Cerebellar cortex (tissue), 1 donor: ENCODE measurements at places on chromosomes 1 and 21.

- DNase-seq: no peak
Measured at GRCh38 chr21:39601187-39601928, 11.4 kb upstream of the B3GALT5 start.

- no peak for DNase-seq
Measured at GRCh38 chr1:84255582-84255981, 45.9 kb upstream of the SAMD13 start.

DNA sequence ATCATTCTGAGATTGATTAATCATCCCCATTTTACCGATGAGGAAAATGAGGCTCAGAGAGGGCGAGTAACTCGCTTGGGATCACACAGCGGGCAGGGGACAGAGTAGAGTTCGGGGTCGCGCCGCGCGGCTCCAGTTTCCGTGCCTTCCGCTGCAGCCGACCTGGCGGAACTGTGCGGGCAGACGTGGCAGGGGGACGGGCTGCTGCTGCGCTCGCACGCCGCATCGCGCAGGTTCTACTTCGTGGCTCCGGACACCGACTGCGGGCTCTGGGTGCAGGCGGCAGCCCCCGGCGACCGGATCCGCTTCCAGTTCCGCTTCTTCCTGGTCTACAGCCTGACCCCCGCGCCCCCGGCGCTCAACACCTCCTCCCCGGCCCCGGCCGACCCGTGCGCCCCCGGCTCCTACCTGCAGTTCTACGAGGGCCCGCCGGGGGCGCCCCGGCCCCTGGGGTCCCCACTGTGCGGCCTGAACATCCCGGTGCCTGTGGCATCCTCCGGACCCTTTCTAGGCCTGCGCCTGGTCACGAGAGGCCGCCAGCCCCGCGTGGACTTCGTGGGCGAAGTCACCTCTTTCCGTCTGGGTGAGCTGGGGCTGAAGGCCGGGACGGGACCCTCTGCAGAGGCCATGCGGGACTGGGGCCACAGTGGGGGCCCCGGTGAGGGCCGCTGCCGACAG, 2.3 kb downstream of the LDLRAD2 start:
- no peak for DNase-seq

- DNase-seq: peak; percentile 10
Measured at GRCh38 chr1:25198663-25199252, 33.5 kb downstream of the SYF2 start.

GRCh38 chr1:29767769-29768425, 531.6 kb downstream of the PTPRU start:
- no peak for DNase-seq

DNA sequence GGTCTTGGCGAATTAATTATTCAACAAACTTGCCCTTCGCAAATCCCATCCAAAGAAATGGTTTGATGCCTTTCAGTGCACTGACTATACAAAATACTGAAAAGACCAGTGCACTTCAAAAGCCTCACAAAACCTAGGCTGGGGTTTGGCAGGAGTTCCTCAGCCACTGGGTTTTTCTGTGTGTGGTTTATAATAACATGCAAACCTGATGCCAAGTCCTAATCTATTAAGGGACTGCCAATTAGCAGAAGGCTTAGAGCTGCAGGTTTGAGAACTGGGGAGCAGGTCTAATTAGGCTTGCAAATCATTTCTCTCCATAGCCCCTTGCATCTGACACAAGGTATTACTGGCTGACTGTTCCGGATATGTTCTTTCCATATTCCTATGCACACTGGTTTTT, 27.7 kb downstream of the PLPP3 start:
- peak; percentile 20 for DNase-seq

- no peak for DNase-seq
Measured at GRCh38 chr1:15386164-15386749, 23.4 kb upstream of the EFHD2 start.

GRCh38 chr1:66276218-66276617, 257.7 kb upstream of the SGIP1 start:
- no peak for DNase-seq

DNA sequence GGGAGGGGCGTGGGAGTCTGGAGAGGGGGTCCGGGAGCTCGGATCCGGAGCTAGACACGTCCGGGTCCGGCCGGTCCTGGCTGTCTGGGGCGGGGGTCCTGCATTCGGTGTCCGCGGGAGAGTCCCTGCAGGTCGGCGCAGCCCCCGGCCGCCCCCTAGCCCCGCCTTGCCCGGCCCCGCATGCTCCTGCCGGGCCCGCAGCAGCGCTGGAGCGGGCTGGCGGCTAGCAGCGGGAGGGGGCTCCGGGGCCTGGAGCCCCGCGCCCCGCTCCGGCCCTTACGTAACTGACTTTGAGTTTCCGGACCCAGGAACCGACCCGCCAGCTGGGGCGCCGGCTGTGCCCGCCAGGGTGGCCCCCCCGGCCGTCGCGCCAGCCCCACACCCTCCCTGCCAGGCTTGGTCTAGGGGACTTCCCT, 26.9 kb upstream of the EPB41 start:
- DNase-seq: no peak

GRCh38 chr21:27132266-27132665, 165.4 kb upstream of the ADAMTS5 start:
- DNase-seq: peak; percentile 3
